LNCaP clone FGC (cell line): ENCODE measurements at places on chromosomes 1 and 21.

GRCh38 chr21:37101384-37101783 is 28.3 kb downstream of the TTC3 start:
- no peak for DNase-seq

- no peak for DNase-seq
Observed at GRCh38 chr1:101017448-101017847, 8.1 kb downstream of the DPH5 start.

DNA sequence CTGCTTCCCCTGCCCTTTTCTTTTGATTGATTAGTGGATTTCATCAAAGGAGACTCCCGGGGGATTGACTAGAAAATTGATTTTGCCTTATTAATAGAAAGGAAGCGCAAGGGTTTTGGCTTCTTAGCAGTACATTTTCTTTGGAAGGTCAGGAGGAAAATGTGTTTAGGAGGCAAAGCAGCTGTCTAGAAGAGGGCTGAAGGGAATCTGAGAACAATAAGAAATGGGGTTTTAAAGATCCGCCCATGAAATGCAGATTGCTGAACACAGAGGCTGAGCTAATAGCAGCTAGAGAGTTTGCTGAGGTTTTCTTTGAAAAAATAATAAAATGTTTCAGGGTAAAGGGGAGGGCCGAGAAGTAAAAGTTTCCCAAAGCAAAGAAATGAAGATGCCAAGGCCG is 4.9 kb downstream of the SERTAD4 start:
- no peak for DNase-seq

DNA sequence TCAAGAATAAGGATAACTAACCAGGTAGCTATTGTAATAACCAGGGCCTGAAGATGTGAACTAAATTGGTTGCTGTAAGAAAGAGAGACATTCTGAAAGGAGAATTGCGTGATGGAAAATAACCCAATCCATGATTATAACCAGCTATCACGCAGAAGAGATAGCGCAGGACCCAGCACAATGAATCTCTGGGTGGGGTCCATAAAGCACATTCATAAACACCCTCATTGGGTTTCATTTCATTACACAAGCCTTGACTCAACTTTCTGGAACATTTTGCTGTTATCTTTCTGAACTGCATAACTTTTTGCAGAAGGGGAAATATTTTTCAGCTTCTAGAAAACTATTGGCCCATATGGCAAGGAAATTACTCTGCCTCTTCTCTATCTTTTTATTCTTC is 45.3 kb upstream of the CDC7 start:
- DNase-seq, result no peak
